ENCODE measurements at places on chromosomes 13 and 19. TPM values are rescaled to one million over a fixed set of nuclear protein-coding genes. Genes with fewer than 3 reads are reported as not detected.
A peak's percentile ranks its signal among the peaks of the same experiment; 100 is the strongest.

KIR2DL4 gene
- not detected for total RNA-seq

C19orf38 gene
- 9.0 TPM for total RNA-seq

CD37 gene
- 33.9 TPM for total RNA-seq

DNA sequence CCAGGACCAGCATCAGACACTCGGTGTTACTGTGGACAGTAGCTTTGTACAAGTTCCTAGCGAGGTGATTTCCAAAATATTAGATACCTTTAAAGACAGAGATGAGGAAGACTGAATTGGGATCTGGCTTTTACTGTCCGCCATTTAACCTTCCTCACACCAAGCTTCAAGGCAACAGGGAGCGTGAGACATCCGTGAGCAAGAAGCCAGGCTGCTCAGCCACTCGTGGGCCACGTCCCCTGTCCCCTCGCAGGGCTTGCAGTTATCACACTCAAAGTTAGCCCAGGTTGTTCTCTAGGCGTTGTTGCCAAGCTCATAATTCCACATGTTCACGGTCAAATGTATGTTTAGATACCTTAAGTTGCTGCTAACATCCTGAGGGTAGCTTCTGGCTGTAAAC is 102.9 kb downstream of the COL4A2 start:
- H3K36me3 ChIP-seq = no peaks in the 10 kb centered on the region
- H3K4me1 ChIP-seq = peaks cover 27% of the 10 kb centered on the region
- peak overlapping the region; percentile 50 for H3K27ac ChIP-seq
- DNase-seq = no peak
- H3K4me3 ChIP-seq = no peak overlapping the region

DNA sequence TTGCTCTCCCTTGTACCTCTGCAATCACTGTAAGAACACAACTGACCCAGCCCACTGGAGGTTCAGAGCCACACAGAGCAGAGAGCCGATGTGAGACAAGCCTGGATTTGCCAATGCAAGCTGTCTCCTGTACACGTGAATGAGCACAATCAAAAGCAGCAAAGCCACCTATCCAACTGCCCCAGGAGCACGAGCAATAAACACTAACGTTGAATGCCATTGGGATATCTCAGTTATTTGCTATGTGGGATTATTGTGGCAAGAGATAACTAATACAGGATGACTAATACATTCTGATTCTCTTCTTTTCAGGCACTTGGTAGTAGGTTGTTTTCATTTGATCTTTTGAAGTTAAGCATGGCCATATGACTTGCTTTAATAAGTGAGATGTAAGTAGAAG is 85.2 kb upstream of the FAM216B start:
- H3K4me3 ChIP-seq = no peak overlapping the region
- DNase-seq = no peak
- no peaks in the 10 kb centered on the region for H3K36me3 ChIP-seq
- no peaks in the 10 kb centered on the region for H3K4me1 ChIP-seq
- H3K27ac ChIP-seq = no peak overlapping the region
- H3K27me3 ChIP-seq = no peaks in the 10 kb centered on the region

GRCh38 chr13:75610466-75610865 is 25.7 kb upstream of the LMO7 start:
- H3K27me3 ChIP-seq = no peaks in the 10 kb centered on the region
- H3K4me3 ChIP-seq = no peak overlapping the region
- no peak overlapping the region for H3K27ac ChIP-seq
- H3K4me1 ChIP-seq = no peaks in the 10 kb centered on the region

GRCh38 chr13:50132904-50133357 is 117.7 kb downstream of the KCNRG start:
- H3K4me3 ChIP-seq = no peak overlapping the region
- no peak overlapping the region for H3K27ac ChIP-seq
- H3K36me3 ChIP-seq = no peaks in the 10 kb centered on the region
- DNase-seq = peak; percentile 52

- no peaks in the 10 kb centered on the region for H3K4me1 ChIP-seq
- H3K27ac ChIP-seq = no peak overlapping the region
- no peaks in the 10 kb centered on the region for H3K36me3 ChIP-seq
- no peaks in the 10 kb centered on the region for H3K27me3 ChIP-seq
- no peak overlapping the region for H3K4me3 ChIP-seq
Measured at GRCh38 chr13:22505489-22505888, 675.3 kb upstream of the SGCG start.

GRCh38 chr13:65551208-65551607 is 1678.9 kb downstream of the PCDH9 start:
- H3K4me3 ChIP-seq = no peak overlapping the region
- H3K27me3 ChIP-seq = no peaks in the 10 kb centered on the region
- no peak overlapping the region for H3K27ac ChIP-seq
- no peaks in the 10 kb centered on the region for H3K36me3 ChIP-seq

DNA sequence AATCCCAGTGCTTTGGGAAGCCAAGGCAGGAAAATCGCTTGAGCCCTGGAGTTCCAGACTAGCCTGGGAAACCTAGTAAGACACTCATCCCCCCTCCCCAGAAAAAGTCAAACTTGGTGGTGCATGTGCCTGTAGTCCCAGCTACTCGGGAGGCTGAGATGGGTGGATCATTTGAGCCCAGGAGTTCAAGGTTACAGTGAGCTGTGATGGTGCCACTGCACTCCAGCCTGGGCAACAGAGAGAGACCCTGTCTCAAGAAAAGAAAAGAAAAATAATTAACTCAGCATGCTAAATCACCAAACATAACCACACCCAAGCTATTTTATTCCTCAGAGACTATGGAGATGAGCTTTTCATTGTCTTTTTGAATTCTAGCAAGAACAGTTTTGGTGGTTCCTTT is 56.2 kb upstream of the SCEL start:
- no peak overlapping the region for H3K27ac ChIP-seq
- no peaks in the 10 kb centered on the region for H3K4me1 ChIP-seq

Data from lung (tissue), 17 donors.